ENCODE measurements at places on chromosomes 12 and 14.

- no peak for DNase-seq
Measured at GRCh38 chr14:81311778-81312177, 88.3 kb downstream of the STON2 start.

DNA sequence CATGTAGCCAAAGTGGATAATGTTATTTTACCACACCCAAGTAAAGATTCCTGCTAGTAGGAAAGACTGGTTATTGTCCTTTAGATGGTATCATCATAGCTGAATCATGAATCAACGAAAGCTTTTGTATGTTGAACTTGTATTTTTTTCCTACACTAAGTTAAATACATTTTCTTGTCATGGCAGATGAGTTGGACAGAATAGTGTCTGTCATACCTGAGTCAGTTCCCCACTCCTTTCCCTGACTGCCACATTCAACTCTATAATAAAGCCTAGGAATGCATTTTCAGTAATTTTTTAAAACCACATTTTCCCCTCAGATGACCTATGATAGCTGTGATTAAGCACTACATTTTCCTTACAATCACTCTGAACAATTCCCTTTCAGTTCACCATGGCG lies 9.3 kb upstream of the PTHLH start:
- DNase-seq, result no peak

- DNase-seq, result no peak
Measured at GRCh38 chr14:68444449-68445168, 348.3 kb downstream of the ZFP36L1 start.

- DNase-seq, result no peak
Measured at GRCh38 chr14:71117839-71118743, 210.8 kb downstream of the PCNX1 start.

DNA sequence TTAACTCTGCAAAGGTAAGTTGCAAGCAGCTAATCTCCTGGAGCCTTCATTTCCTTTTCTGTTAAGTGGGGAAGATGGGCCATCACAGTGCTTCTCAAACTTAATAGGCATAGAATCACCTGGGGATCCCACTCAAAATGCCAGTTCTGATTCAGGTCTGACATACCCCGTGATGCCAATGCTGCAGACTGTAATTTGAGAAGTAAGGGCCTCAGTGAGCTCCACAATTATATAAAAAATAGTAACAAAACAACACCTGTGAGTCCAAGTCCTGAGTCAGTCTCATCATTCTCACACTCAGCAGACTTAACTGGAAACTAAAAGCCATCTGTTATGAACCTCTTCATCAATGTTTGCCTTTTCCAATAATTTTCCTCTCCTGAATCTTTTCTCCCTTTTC lies 10.8 kb upstream of the PSMA6 start:
- DNase-seq, result no peak

- DNase-seq, result no peak
Measured at GRCh38 chr12:33283054-33283453, 156.6 kb downstream of the SYT10 start.

DNA sequence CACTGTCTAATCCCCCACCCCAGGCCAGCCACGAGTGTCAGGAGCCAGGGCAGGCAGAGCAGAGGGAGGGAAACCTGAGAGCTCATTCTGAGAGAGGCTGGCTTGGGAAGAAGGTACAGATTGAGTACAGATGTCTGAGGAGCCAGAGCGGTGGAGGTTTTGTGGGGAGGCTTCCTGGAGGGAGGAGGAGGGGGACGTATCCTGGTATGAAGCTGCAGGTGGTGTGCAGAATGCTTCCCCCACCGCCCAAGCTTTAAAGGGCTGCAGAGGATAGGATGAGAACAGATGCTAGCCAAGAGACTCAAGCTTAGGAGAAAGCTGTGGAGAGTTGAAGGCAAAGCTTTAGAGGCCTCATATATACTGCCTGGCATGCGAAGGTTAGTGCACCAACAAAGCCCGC lies 3.2 kb upstream of the TAMALIN start:
- no peak for DNase-seq
